Kidney capillary endothelial cell (primary cell): ENCODE measurements at places on chromosomes 3 and 15.

DNA sequence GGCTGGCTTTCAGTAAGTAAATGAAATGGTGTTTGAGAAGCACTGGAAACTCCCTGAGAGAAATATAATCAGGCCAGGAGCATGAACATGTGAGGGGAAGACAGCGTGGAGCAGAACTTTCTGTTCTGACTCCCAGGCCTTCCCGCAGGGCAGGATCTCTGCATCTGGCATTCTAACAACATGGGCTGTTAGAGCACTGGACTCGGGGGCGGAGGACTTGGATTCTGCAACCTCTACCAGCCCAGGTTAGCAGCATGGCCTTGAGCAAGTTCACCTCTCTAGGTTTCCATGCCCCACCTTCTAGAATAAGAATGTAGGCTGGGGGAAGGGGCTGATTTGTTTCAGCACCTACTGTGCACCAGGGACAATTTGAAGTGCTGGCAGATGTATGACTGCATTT lies 12.5 kb upstream of the BFSP2 start:
- no peak for DNase-seq

- DNase-seq: peak; percentile 53
These were observed 41.0 kb upstream of the PRICKLE2 start for GRCh38 chr3:64266065-64266931.

- DNase-seq: no peak
These were observed 39.0 kb downstream of the LRTM1 start for GRCh38 chr3:54888873-54889272.

- no peak for DNase-seq
These were observed 337.2 kb downstream of the ZBTB20 start for GRCh38 chr3:114809668-114810413.

DNA sequence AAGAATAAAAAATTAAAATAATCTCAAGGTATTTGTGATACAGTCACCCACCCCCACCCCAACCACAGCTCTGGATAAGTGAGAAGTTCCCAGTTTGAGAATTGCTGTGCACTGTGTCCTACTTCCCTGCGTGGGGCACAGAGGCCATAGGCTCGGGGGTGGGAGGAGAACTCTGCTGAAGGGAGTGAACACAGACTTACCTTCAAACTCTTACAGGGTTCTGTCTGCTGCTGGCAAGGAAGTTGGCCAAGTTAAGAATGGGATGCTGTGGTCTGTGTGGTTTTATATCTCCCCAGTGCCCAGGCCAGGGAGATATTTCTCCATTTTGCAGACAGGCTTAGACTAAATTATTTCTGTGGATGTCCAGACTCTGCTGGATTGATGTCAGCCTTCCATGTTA lies 37.6 kb downstream of the SPTSSB start:
- DNase-seq: no peak

DNA sequence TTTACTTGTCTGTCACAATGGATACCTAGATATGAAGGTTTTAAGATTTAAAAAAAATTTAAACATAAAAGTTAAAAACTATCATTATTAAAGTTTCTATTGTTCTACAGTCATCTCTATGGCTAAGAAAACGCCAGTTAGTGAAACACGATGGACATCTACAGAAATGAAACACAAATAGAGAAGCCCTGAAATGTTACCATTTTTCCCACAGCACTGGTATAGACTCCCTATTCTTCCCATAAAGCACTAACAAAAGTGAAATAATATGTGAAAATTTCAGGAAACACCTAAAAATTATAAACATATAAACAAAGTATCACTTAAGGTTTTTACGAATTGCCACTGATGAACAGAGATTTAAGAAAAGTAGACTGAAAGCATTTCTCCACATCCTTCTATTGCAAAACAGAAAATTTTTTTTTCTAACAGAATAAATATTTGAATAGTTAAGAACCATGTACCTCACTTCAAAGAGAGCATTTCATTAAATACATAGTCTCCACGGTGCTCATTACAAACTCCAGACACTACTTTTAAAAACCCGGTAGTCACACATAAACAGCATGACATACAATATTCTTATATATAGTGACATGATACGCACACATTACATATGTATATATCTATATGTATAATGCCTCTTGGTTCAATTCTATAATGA lies 7.1 kb upstream of the NEK10 start:
- DNase-seq: no peak

DNA sequence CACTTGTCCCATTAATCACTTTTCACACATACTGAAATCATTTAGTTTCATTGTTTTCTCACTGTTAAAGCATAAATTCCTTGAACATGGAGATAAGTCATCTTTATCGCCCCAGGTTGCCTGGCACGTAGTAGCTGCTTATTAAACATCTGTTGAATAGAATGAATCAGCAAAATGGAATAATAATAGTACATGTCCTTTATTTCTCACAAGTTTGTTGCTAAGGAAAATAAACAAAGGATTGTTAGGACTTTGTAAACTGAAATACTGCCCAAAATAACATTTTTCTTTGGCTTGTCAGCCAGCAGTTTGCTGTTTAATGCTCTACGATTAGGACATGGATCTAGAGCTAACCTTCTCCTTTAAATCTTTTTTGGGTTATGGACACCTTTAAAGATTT lies 17.9 kb downstream of the SLC35A5 start:
- no peak for DNase-seq

- DNase-seq: no peak
These were observed 612.6 kb downstream of the FOXP1 start for GRCh38 chr3:70970952-70971351.

GRCh38 chr3:54832876-54833275 lies 95.0 kb downstream of the LRTM1 start:
- DNase-seq: no peak

DNA sequence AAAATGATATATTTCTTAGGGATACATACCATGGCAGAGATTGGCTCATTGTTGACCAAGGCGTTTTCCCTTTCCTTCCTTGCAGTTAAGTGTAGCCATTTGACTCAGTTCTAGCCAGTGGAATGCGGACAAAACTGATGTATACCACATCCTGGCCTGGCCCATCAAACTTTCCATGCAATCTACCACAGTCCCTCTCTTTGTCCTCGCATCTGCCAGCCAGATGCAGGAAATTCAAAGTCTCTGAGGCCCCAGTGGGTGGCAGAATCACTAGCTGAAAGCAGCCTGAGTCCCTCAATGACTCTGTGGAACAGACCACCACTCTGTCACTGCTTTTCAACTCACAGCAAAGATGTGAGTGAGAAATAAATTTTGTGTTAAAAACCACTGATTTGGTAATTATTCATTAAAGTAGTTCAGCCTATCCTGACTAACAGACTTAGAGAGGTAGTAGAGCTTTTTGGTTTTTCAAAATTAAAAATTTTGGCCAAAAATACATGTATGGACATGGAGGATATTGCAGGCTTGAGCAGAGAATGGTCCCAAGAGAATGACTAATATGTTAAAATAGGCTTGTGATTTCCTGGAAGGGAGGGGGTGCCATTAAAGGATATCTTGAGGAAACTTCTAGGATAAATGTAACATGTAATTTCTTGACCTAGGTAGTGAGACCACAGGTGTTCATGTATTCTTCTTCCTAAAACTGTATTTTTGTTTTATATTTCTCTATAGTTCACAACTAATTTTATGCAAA lies 10.9 kb downstream of the LRRFIP2 start:
- DNase-seq: no peak

DNA sequence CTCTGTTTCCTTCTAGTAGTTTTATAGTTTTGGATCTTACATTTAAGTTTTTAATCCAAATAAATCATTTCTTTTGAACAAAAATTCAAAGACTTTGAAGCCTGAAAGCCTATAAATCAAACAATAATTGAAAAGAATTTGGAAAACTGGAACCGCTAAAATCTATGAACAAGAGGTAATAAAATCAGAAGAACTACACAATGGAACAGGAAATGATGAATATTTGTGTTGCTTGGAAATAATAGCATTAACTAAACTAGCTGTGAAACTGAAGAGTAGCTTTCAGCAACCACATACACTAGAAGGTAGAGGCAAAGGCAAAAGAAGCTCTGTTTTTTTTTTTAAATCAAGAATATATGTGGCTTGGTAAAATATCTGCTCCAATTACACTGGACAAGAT lies 147.9 kb upstream of the ABI3BP start:
- DNase-seq: no peak

DNA sequence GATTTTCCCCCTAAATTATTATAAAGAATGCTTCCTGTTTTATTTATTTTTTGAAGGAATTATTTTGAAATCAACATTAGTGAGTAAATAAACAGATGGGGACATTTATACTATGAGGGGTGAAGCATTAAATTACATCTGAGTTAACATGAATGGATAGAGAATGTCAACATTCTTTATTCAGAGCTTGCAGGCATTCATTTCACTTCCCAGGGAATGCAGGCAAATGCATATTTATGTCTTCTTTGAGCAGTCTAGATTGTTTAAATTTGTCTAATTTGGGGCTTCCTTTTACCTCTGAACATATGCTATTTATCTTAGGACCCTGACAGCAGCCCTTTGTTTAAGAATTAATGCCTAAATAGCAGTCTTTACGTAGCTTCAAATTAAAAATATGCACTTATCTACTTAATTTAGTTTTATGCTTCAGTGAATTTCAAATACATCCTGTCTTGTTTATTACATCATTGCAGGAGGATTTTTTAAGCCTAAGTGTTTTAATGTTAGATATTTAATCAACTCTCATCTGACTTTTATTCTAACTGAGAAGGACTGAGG lies 630.5 kb upstream of the LMCD1 start:
- DNase-seq: no peak

DNA sequence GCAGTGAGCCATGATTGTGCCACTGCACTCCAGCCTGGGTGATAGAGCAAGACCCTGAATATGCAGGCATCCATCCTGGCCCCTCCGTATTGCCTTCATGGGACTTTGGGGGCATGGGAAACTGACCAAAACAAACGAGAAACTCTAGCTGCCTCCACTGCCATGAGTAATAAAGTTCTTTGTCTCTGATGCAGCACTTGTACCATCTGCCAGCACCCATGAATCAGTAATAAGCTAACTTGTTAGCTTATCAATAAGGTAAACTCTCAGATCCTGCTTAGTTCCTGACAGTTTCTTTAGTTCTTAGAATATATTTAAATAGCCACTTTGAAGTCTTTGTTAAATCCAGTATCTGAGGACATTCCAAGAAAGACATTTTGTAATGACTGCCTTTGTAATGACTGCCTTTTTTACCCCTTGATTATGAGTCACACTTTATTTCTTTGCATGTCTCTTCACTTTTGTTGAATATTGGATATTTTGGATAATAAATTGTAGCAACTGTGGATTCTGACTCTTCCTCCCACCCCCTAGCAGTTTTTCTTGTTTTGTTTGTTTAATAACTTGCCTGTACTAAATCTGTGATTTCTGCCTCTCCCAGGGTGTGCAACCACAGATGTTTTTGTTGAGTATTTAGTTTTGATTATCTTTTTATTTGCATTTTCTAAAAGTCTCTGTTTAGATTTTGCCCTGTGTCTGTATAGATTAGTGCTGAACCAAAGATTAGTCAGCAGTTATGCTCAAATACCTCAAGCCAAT lies 136.9 kb downstream of the HCN4 start:
- DNase-seq: no peak

GRCh38 chr3:22007368-22007767 lies 256.4 kb upstream of the ZNF385D start:
- no peak for DNase-seq

DNA sequence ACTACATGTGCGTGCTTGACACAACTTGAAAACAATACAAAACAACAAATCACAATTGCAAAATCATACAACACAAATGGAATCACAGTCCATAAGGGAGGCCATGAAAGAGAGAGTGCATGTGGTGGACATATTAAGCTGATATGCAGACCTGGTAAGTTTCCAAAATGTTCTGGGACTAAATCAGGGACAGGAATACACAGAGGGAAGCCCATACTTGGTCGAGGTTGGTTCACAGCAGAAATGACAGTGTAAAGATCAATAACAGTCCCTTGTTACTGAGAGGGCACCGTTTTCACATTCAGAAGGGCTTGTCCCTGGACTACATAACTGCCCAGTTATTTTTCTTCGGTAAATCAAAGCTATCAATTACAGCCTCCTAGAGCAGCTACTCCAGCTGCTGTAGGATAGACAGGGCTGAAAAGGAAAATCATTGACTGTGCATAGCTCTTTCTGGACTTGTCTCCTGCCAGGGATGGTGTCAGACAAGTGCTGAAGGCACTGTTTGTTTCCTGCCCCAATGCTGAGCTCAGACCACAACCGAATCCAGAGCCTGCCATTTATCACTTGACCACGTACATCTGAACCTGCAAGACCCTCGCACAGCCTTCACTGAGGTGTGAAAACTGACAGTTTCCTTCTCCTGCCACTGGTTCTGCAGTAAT lies 79.5 kb upstream of the KCNMB2 start:
- no peak for DNase-seq

DNA sequence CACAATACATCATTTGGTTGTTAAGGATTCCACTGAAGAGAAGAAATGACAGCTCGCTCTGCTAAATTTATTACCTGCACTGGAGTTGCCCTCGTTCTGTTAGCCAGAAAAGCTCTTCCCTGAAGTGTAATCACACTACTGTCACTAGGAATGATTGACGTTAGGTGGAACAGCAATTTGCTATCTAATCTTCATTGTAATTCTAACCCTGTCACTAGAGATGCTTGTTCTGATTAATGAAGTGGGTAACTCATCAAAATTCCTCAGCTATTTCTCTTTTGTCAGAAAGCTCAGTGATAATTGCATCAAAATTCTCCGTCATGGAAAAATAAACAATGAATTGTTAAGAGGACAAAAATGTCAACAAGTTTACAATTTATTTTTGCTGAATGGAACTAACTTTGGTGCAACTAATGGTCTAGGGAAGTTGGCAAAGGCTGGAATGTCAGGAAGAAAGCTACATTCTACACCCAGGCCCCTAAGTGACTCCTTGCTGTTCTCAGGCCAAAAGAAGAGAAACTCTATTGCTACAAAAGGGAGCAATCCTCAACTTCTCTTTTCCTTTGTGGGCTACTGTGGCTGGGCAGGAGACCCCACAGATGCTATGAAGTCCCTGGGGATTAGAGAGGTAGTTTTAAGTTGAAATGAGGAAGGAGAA lies 34.1 kb downstream of the CCDC191 start:
- no peak for DNase-seq

DNA sequence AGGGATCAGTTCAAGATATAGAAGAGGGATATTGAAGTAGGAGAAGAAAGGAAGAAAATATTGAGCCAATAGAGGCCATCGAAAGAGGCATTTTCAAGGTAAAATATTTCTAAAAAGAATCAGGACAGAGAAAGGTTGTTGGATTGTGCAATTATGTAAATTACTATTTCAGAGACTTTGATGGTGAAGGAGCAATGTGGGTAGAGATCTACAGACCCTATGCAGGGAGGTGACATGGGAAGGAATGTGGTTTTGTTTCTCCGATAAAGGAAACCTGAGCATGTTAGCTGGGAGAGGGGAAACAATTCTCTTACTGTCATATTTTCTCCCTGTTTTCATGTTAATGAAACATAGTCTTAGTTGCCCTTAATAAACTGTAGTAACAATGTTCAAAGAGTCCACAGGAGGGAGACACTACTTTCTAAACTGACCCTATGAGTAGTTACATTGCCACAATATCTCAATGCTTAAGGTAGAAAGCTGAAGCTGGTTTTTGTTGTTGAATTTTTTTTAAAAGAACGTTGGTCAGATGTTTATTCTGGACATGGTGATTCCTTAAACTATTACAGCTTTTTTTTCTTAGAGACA lies 133.3 kb downstream of the GRM7 start:
- DNase-seq: no peak

- DNase-seq: peak; percentile 38
These were observed 111.9 kb downstream of the SLC9A9 start for GRCh38 chr3:143736205-143736997.

GRCh38 chr3:128446821-128447220 lies 19.9 kb downstream of the DNAJB8 start:
- no peak for DNase-seq
